ENCODE measurements at places on chromosomes 4 and X. TPM values are rescaled to one million over a fixed set of nuclear protein-coding genes. Genes with fewer than 3 reads are reported as not detected.

MAGEA1 gene
- total RNA-seq, result not detected

CLIC2 gene
- total RNA-seq, result 17.5 TPM

EDNRA gene
- 10.1 TPM for total RNA-seq

DDX53 gene
- total RNA-seq, result not detected

DNA sequence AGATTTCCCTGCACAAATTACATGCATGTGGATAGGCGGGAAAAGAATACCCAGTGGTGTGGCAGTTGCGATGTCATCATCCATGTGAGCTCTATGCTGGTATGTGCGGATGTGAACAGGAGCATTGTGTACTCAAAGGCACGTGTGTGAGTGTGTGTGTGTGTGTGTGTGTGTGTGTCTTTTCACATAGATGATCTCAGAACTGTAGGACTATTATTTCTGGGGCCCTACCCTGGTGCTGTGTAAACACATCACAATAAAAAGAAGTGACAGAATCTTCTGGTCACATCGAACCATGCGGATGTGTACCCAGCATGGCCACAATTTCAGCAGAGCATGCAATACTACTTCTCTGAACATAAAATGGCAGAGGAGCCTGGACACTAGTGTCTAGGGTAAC, 624.8 kb downstream of the MID1IP1 start:
- peaks cover 9% of the 10 kb centered on the region for H3K4me1 ChIP-seq
- DNase-seq, result no peak
- H3K4me3 ChIP-seq, result no peak overlapping the region

DNA sequence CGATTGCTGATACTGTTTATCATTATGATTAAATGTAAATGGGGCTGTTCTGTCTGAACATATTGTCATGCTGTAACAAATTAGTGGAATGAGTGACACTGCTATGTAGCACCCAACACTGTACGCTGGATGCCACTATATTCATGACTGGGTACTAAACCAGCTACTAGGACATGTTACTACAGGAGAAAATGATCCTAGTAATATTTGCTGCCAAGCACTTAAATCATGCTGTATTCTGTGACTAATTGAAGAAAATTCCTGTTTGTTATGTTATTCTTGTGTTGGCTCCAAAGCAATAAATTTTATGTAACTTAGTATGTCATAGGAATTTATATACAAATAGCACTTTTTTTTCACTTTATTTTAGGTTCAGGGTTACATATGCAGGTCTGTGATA, 804.2 kb downstream of the CENPC start:
- no peaks in the 10 kb centered on the region for H3K36me3 ChIP-seq
- no peak overlapping the region for H3K27ac ChIP-seq
- H3K4me1 ChIP-seq, result no peaks in the 10 kb centered on the region
- H3K27me3 ChIP-seq, result no peaks in the 10 kb centered on the region
- DNase-seq, result no peak
- no peak overlapping the region for H3K4me3 ChIP-seq

DNA sequence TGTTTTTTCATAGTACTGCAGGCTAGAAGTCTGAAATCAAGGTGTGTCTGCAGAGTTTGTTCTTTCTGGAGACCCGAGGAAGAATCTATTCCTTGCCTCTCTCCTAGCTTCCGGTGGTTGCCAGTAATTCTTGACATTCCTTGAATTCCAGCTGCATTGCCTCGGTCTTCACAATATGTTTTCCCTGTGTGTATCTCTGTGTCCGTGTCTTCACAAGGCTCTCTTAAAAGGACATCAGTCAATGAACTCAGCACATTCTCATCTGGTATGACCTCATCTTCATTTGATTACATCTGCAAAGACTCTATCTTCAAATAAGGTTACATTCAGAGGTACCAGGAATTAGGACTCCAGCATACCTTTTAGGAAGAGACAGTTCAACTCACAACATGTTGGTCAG, 163.4 kb downstream of the BANK1 start:
- H3K27me3 ChIP-seq, result no peaks in the 10 kb centered on the region
- H3K36me3 ChIP-seq, result no peaks in the 10 kb centered on the region
- H3K4me1 ChIP-seq, result no peaks in the 10 kb centered on the region
- no peak overlapping the region for H3K27ac ChIP-seq
- no peak for DNase-seq
- H3K4me3 ChIP-seq, result no peak overlapping the region

GRCh38 chr4:70739496-70740337, 18.0 kb downstream of the RUFY3 start:
- H3K4me3 ChIP-seq, result no peak overlapping the region
- H3K27ac ChIP-seq, result no peak overlapping the region
- no peaks in the 10 kb centered on the region for H3K27me3 ChIP-seq
- peak; percentile 31 for DNase-seq
- no peaks in the 10 kb centered on the region for H3K36me3 ChIP-seq

DNA sequence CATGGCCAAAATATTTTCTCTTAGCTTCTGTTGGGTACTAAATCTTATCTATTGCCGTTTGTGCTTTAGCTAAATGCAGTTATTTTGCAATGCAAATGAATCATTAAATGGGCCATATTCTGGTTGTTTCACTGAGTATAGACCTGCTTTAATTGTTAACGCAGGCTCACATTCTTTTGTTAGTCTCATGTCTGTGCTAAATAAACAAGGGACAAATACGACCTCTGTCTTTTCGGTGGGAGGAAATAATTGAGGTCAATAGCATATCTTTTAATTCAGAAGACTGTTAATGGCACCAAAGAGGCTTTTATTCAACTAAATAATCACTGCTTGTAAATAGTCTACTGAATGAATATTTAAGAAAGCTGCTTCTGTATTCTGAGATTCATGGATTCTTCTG, 76.9 kb downstream of the DIAPH2 start:
- H3K36me3 ChIP-seq, result no peaks in the 10 kb centered on the region
- H3K27me3 ChIP-seq, result no peaks in the 10 kb centered on the region
- no peak for DNase-seq
- H3K4me3 ChIP-seq, result no peak overlapping the region

DNA sequence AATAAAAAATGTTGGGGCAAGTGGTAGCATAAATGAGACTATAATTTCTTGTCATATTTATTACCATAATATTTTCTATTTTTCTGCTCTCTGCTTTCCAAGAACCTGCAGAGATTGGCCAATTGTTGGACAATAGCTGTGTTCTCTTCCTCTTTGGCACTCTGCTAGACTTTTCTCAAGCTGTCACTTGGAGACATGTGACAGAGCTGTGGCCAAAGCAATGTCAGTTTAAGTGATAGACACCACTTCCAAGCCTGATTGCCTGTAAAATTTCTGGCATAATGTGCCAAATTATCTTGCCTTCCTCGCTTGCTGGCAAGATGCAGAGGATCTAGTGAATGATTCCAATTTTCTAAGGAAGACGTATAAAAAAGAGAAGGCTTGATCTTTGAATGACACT, 162.2 kb upstream of the NDST4 start:
- no peak overlapping the region for H3K4me3 ChIP-seq
- no peaks in the 10 kb centered on the region for H3K4me1 ChIP-seq
- no peaks in the 10 kb centered on the region for H3K36me3 ChIP-seq
- no peaks in the 10 kb centered on the region for H3K27me3 ChIP-seq
- no peak for DNase-seq

DNA sequence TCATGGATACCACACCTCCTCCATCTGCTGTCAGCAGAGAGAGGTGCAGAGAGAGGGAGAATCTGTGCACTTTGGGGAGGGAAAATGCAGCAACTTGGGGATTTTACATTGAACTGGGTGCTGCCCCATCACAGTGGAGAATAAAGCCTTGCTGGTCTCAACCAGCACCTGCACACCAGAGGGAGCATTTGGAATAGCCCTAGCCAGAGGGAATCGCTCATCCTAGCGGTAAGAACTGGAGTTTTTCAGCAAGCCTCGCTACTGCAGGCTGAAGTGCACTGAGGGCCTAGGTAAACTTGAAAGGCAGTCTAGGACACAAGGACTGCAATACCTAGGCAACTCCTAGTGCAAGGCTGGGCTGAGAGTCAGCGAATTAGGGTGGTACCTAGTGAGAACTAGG, 148.7 kb downstream of the KDR start:
- DNase-seq, result no peak
- H3K27me3 ChIP-seq, result no peaks in the 10 kb centered on the region

DNA sequence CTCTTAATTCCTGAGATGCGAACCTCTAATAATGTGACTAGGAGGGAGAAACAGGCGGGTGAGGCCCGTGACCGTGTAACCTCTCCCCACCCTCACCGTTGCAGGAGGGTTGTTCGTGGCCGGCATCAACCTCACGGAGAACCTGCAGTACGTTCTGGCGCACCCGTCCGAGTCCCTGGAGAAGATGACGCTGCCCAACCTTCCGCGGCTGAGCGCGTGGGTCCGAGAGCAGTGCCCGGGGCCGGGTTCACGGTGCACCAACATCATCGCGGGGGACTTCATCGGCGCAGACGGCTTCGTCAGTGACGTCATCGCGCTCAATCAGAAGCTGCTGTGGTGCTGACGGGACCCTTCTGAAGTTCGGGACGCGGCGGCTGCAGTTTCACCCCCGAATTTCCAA, 17.8 kb downstream of the PLCXD1 start:
- no peak for DNase-seq
- no peak overlapping the region for H3K27ac ChIP-seq
- no peaks in the 10 kb centered on the region for H3K4me1 ChIP-seq
- H3K27me3 ChIP-seq, result no peaks in the 10 kb centered on the region
